Caki2 (cell line): ENCODE measurements at places on chromosomes 3 and 15. TPM values are rescaled to one million over a fixed set of nuclear protein-coding genes. Genes with fewer than 3 reads are reported as not detected.

GRCh38 chr15:72033711-72034110 is 84.2 kb downstream of the MYO9A start:
- no peak for DNase-seq

The SUSD5 gene
- total RNA-seq, result 0.30 TPM in 1 of 2 replicates, not detected in the other

The TRPC1 gene
- total RNA-seq, result 11.4 and 29.7 TPM in 2 replicates

- DNase-seq, result no peak
Observed at GRCh38 chr15:77720655-77721054, 87.9 kb upstream of the LINGO1 start.

The DUOXA2 gene
- total RNA-seq, result not detected in 2 replicates

- no peak for DNase-seq
Observed at GRCh38 chr15:64275934-64276333, 80.0 kb downstream of the CSNK1G1 start.

- DNase-seq, result no peak
Observed at GRCh38 chr3:58387650-58388546, 45.7 kb downstream of the PDHB start.
